ENCODE measurements at places on chromosomes 7 and 10. TPM values are rescaled to one million over a fixed set of nuclear protein-coding genes. Genes with fewer than 3 reads are reported as not detected.

DNA sequence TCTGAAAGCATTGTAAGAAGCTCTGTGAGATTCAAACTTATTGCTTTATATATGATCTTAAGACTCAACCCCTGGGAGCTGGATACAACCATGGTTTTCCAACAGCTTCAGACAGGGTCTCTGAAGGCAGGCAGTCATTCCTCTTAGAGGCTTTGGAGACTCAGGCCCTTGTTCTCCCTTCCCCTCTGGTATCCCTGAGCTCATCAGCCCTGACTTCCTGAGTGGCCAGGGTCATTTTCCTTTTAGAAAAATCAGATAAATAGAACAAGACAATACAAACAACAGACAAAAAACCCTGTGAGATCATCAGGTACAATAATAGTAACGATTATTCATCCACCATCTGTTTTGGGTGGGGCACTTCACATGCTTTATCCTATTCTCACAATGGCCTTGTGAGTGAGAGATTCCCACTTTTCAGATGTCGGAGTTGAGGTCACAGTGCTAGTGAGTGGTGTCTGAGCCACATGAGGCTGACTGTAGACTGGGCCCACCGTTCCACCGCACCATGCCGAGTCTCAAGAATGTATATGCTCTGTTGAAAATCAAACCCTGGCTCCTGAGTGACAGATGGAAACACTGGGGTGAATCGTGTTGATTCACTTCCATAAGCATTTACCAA lies 144.2 kb downstream of the CXCL12 start:
- DNase-seq: no peak

- no peak for DNase-seq
Observed at GRCh38 chr7:30596014-30596641, 1.4 kb downstream of the GARS1 start.

DNA sequence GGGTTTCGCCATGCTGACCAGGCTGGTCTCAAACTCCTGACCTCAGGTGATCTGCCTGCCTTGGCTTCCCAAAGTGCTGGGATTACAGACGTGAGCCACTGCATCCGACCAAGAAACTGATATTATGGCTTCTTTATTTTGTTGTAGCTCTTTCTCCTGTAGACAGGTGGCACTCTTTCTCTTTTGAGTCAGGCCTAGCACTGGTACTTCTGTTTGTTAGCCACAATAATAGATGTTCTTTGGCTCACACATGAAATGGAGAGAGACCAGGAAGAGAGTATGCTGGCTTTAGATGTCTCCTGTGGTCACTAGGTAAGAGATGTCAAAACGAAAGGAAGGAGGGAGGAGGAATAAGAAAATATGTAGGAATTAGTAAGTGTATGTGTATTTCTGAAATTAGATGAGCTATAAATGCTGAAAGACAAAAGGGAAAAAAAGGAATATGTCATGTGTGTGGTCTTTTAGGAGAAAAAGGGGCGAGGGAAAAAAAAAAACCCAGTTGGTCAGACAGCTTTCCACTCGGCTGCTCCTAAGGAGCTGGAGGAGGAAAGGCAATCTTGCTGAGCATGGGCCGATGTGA lies 78.7 kb downstream of the CLEC2L start:
- DNase-seq: no peak

The COL26A1 gene
- not detected for total RNA-seq

GRCh38 chr7:13416544-13416943 lies 572.9 kb downstream of the ETV1 start:
- no peak for DNase-seq

- DNase-seq: peak; percentile 17
Observed at GRCh38 chr10:77290528-77291155, 347.0 kb downstream of the KCNMA1 start.

All from sigmoid colon (tissue), 7 donors.